ENCODE measurements at places on chromosomes 3 and 15. TPM values are rescaled to one million over a fixed set of nuclear protein-coding genes. Genes with fewer than 3 reads are reported as not detected.

- H3K4me1 ChIP-seq: no peaks in the 10 kb centered on the region
- H3K27me3 ChIP-seq: no peaks in the 10 kb centered on the region
- H3K36me3 ChIP-seq: peaks cover 1% of the 10 kb centered on the region
- H3K4me3 ChIP-seq: no peak overlapping the region
Observed at GRCh38 chr15:65329984-65330735, 25.7 kb downstream of the RNU5B-1 start.

DNA sequence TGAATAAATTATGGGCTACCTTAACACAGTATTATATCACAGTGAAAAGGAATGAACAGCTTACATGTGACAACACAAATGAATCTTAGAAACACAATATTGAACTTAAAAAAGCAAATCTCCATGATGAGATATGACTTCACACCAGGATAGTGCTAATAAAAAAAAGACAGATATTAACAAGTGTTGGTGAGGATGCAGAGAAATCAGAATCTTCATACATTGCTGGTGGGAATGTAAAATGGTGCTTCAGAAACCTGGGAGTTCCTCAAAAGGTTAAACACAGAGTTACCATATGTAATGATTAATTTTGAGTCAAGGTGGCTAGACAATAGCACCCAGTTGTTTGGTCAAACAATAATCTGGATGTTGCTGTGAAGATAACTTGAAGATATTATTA, 51.4 kb downstream of the HSPBAP1 start:
- H3K4me3 ChIP-seq: no peak overlapping the region
- H3K36me3 ChIP-seq: no peaks in the 10 kb centered on the region
- no peak overlapping the region for H3K27ac ChIP-seq
- no peak for DNase-seq

MST1R gene
- 13.6 TPM for total RNA-seq

BBX gene
- 2.6 TPM for total RNA-seq

THAP10 gene
- 1.9 TPM for total RNA-seq

NSMCE3 gene
- 7.0 TPM for total RNA-seq

FES gene
- 1.8 TPM for total RNA-seq

EXD1 gene
- not detected for total RNA-seq

GRCh38 chr3:155026999-155027591, 53.0 kb upstream of the MME start:
- no peaks in the 10 kb centered on the region for H3K4me1 ChIP-seq
- no peaks in the 10 kb centered on the region for H3K36me3 ChIP-seq
- no peak for DNase-seq
- H3K4me3 ChIP-seq: no peak overlapping the region

- H3K27ac ChIP-seq: no peak overlapping the region
- 0 out of 2 replicates have a peak, but pooled peaks cover 4% of the 10 kb centered on the region for H3K4me1 ChIP-seq
- H3K4me3 ChIP-seq: no peak overlapping the region
- no peaks in the 10 kb centered on the region for H3K36me3 ChIP-seq
- no peaks in the 10 kb centered on the region for H3K27me3 ChIP-seq
Observed at GRCh38 chr3:43086460-43087165, 19.3 kb downstream of the POMGNT2 start.

DNA sequence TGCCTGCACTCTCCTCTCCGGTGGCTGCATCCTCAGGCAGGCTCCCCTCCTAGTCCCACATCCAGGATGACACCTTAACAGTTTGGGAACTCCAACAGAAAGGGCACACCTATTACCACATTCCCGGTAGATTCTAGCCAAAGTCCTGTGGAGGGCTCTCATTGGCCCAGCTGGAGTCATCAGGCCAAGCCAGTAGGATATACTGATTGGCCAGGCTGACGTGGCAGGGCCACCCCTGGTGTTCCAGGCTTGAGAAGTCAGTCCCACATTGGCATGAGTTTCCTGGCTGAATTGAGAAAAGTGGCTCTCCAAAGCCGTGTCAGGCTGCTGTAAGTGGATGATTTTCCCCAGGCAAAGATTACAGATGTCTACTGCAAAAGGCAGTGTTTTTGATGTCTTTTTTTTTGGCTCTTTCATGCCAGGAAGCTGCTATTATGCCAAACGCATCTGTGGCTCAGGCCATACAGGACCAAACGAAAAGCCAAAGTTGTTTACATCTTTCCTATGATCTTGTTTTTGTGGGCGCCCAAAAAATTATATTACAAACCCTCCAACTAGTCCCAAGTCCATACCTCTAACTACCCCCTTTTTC, 6.6 kb upstream of the BLM start:
- H3K27ac ChIP-seq: no peak overlapping the region
- H3K4me3 ChIP-seq: no peak overlapping the region
- no peaks in the 10 kb centered on the region for H3K36me3 ChIP-seq
- peaks cover 15% of the 10 kb centered on the region for H3K4me1 ChIP-seq

- DNase-seq: peak; percentile 47
- no peaks in the 10 kb centered on the region for H3K36me3 ChIP-seq
- peak overlapping the region; percentile 43 for H3K27ac ChIP-seq
- H3K4me1 ChIP-seq: peaks cover 39% of the 10 kb centered on the region
- no peaks in the 10 kb centered on the region for H3K27me3 ChIP-seq
Observed at GRCh38 chr15:67126551-67127330, 61.3 kb downstream of the SMAD3 start.

DNA sequence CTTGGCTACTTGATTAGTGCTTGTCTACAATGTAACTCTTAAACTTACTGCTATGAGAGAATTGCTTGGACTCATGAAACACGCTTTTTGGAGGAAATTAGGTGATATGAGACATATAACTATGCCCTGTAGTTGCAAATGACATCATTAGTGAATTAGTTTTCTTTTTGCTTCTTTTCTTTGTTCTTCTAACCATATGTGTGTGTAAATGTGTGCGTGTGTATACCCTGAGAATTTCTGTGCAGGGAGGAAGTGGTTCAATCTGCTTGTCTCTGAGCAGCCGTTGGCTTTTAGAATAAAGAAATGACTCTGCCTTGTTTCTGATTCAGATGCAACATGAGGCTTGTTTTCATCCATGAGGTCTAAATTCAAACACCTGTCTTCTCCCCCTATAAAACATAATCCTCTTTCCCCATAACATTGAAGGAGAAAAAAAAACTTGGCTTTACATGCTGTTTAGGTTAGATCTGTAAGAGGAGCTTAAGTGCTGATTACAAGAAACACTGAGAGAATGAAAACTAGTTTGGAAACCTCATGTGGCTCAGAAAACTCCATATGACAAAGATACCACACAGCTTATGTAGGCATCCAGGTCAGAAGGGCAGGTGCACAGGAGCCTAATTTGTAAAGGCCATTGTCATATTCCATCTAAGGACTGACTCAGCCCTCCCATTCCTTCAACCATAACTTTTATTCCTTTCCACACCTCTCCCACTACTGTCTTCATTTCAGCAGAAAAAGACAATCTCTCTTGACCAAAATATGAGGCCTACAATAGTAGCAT, 30.5 kb upstream of the BLM start:
- no peaks in the 10 kb centered on the region for H3K27me3 ChIP-seq
- H3K27ac ChIP-seq: no peak overlapping the region
- DNase-seq: no peak
- H3K36me3 ChIP-seq: no peaks in the 10 kb centered on the region

DGKG gene
- total RNA-seq: 0.81 TPM

DNA sequence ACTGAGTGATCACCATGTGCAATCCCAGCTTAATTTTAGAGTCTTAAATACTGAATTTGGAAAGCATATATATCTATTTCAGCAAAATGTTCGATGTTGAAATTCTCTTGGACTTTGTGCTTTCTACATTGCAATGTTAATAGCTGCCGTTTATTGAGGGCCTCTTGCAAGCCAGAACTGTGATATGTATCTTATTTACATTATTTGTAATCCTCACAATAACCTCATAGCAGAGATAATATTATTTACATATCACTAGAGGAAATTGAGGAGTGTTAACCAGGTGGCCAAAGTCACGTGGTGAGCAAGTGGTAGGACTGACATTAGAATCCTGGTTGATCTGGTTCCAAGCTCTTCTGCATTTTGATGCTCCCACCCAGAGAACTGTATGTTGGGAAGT, 254.1 kb downstream of the SLC9A9 start:
- H3K4me3 ChIP-seq: no peak overlapping the region
- H3K27ac ChIP-seq: no peak overlapping the region
- H3K36me3 ChIP-seq: no peaks in the 10 kb centered on the region
- no peaks in the 10 kb centered on the region for H3K27me3 ChIP-seq

SLC51A gene
- not detected for total RNA-seq

CCDC54 gene
- not detected for total RNA-seq

DNA sequence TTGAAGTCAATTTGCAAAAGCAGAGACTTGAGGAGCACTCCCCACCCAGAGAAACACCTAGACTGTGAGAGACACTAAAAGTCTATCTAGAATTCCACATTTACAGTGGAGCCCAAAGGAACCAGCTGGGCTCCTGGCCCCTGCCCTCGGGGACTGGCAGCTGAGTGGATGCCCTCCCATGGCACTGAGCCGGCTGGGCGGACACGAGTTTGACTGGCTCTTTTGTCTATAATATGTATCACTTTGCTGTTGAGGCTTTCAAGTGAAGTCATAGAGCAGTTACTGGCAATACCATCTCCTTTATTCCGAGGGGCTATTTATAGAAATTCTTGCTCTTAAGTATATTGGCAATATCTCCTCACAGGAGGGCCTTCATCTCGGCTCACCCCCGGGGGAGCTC, 65.8 kb upstream of the TNFAIP8L3 start:
- no peak overlapping the region for H3K27ac ChIP-seq
- H3K27me3 ChIP-seq: no peaks in the 10 kb centered on the region
- H3K4me1 ChIP-seq: no peaks in the 10 kb centered on the region
- no peak for DNase-seq
- no peaks in the 10 kb centered on the region for H3K36me3 ChIP-seq

DNA sequence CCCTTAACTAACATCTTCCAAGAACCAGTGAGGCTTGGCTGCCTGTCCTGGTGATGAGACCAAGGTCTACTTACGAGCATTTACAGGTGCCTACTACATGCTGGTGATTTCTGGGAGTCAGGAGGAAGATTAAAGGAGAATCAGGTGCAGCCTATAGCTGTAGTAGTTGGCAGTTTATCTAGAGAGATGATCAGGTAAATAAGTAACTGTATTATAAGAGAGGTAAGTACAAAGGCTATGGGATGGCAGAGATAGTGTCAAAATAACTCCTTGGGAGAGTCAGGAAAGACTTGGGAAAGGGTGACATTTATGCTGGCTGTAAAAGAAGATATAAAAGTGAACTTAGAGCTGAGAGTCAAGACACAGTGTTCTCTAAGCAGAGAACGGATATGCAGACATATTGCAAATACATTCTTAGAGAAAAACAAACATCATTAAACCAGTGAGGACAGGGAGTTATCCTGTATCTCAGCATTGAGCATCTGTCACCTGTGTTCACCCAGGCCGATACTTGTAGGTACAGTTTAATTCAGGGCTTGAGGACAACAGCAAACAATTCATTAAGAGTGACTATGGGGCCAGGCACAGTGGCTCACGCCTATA, 49.7 kb upstream of the ACP3 start:
- H3K27me3 ChIP-seq: no peaks in the 10 kb centered on the region
- no peaks in the 10 kb centered on the region for H3K4me1 ChIP-seq
- H3K36me3 ChIP-seq: no peaks in the 10 kb centered on the region
- no peak overlapping the region for H3K4me3 ChIP-seq

GRCh38 chr3:45772341-45773035, 23.8 kb downstream of the SLC6A20 start:
- no peak overlapping the region for H3K4me3 ChIP-seq
- no peaks in the 10 kb centered on the region for H3K27me3 ChIP-seq
- no peak for DNase-seq

LRTM1 gene
- not detected for total RNA-seq

SUCNR1 gene
- total RNA-seq: not detected

DNA sequence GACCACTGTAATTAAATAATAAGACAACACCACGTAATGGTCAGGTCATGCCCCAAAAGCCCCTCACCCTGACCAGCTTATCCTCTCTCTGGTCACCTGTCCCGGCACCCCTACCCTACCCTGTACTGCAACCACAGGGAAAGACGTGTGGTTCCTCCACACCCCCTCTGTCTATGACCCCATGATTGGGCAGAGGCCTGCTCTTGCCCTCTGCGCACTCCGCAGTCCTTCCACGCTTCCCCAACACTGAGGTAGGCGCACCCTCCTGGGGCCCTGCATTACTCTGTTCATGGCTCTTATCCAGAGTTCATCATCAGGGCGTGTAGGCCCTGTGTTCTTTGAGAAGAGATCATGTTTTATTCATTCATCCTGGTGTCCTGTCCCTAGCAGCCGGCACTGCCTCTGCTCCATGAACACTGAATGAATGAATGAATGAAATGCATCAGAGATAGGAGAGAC, 33.8 kb downstream of the MGLL start:
- DNase-seq: no peak
- H3K4me3 ChIP-seq: no peak overlapping the region
- H3K4me1 ChIP-seq: peaks cover 25% of the 10 kb centered on the region
- H3K27me3 ChIP-seq: no peaks in the 10 kb centered on the region

DNA sequence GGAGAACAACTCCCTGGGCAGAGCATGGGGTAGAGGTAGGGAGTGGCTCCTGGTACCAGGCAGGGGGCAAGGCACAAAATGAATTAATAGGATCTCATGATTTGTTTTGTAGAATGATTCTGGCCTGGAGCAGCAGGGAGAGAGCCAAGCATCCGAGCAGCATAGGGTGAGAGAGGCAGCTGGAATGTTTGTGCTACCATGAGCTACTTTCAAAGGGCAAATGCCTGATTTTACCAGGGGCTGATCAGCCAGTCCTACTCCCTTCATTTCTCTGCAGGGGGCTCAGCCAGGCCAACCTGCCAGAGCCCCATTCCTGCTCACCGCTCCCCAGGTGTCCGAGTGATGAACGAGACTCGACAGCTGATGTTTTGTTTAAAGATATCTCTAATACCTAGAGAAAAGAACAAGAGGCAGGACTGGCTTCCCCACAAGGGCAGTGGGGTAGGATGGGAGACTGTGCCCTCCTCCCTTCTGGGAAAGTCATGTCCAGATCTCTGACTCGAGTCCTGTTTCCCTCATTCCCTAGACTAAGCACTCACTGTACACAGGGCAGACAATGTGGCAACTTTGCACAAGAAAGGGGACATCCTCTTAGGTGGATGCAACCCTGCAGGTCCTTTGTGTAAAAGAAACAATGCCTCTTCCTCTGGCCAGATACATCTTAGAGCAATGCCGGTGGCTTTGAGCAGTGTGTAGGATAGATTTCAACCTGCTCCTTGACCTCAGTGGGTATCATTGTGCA, 12.9 kb downstream of the DUOX2 start:
- H3K27ac ChIP-seq: no peak overlapping the region
- no peak for DNase-seq
- H3K4me3 ChIP-seq: no peak overlapping the region

GRCh38 chr3:76034649-76035048, 249.3 kb upstream of the ZNF717 start:
- H3K36me3 ChIP-seq: no peaks in the 10 kb centered on the region
- H3K27ac ChIP-seq: no peak overlapping the region
- H3K4me1 ChIP-seq: no peaks in the 10 kb centered on the region
- no peak overlapping the region for H3K4me3 ChIP-seq
